ENCODE measurements at places on chromosomes 16 and 17.

GRCh38 chr16:81556715-81557284, 112.2 kb downstream of the CMIP start:
- no peak for DNase-seq

DNA sequence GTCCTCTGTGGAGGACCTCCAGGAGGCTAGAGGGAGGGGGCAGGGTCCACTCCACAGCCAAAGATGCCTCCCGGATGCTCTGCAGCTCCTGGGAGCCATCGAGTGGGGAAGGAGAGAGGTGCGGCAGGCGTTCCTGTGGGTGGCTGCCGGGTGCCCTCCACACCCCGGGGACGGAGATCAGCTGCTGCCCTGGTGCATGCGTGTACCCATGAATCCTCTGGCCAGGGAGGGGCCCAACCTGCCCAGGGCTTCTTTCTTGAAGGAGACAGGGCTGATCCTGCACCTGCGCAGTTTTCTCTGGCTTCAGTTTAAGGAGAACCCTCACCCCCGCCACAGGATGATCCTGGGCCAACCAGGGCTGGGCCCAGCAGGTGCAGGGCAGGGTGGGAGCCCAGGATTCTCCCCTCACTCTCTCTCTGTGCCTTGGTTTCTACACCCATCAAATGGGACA, 33.5 kb upstream of the DOC2B start:
- no peak for DNase-seq

DNA sequence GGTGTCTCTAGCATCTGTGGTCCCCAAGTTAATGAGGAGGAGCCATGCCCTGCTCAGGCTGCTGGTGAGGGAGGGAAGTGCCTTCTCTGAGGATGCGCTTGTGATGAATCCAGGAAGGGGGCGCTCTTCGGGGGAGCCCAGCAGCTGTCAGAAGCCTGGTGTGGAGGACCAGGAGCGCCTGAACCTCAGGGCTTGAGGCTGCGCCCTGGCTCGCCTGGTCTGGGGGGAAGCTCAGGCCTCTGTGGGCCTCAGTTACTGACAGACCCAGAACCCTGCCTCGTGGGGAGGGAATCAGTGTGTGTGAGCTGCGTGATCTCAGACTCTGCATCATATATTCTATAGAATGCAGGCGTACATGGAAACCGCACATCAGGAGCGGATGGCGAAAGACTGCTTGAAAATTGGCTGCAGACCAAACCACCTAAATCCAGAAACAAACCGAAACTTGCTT, 126.1 kb downstream of the SEC14L1 start:
- no peak for DNase-seq

GRCh38 chr17:65910836-65911235, 281.1 kb downstream of the CEP112 start:
- DNase-seq, result no peak

GRCh38 chr16:74954763-74955162, 30.2 kb downstream of the WDR59 start:
- DNase-seq, result no peak

DNA sequence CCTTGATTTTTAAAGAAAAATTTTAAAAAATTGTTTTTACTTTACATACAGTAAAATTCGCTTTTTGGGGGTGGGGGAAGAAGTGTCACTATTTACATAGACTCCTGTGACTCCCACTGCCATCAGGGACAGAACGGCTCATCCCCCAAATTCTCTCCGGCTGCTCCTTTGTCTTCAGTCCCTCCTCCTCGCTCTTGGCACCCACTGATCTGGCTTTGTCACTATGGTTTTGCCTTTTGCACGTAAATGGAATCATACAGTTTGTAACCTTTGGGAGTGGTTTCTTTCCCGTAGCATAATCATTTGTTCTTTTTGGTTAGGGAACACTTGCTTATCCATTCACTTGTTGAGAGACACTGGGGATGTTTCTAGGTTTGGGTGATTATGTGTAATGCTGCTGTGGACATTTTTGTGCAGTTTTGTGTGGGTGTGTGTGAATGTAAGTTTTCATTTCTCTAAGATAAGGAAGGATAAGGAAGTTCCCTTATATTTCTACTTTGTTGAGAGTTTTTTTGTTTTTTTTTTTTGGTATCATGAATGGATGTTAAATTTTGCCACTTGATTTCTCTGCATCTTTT, 27.4 kb downstream of the RAB11FIP4 start:
- DNase-seq, result no peak

- DNase-seq, result no peak
Measured at GRCh38 chr16:27928542-27928941, 135.0 kb downstream of the GSG1L start.

DNA sequence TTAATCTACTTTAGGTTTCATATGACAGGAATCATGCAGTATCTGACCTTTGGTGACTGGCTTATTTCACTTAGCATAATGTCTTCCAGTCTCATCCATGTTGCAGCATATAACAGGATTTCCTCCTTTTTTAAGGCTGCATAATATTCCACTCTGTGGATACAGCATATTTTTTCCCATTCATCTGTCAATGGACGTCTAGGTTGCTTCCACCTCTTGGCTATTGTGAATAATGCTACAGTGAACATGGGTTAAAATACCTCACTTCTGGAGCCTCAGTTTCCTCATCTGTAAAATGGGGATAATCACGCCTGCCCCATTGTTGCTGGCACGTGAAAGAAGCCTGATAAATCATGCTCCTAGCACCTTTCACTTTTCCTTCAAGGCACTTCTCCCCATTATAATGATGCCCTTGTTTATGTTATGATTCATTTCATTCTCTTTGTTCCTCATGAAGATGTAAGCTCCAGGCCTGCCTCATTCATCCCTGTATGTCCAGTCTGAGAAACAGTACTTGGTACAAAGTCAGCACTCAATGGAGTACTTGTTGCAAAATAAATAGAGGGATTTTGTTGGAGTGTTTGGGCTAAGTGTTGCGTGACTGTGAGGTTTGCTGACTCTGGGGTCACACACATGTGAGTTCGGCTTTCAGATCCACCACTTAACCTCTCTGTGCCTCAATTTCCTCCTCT, 59.6 kb downstream of the ABAT start:
- DNase-seq, result no peak

- no peak for DNase-seq
Measured at GRCh38 chr17:9755083-9755482, 36.3 kb downstream of the DHRS7C start.

GRCh38 chr17:6325051-6325450, 109.9 kb downstream of the AIPL1 start:
- no peak for DNase-seq

DNA sequence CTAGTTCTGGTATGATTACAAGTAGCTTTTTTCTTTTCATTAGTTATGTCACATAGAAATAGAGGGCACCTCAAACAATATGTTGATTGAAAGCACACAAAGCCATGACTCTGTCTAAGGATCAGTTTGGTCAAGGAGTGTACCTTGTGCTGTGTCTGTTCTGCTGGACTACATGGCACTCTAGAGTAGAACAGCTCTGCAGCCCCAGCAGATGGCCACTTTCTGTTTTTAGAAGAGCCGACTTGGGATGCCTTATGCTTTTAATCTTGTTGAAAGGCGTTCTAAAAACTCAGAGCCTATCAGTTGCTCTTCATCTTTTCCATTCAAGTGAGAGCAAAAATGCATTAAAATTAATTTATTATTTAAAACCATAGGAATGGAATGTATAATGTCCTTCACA, 49.3 kb upstream of the CA10 start:
- no peak for DNase-seq

DNA sequence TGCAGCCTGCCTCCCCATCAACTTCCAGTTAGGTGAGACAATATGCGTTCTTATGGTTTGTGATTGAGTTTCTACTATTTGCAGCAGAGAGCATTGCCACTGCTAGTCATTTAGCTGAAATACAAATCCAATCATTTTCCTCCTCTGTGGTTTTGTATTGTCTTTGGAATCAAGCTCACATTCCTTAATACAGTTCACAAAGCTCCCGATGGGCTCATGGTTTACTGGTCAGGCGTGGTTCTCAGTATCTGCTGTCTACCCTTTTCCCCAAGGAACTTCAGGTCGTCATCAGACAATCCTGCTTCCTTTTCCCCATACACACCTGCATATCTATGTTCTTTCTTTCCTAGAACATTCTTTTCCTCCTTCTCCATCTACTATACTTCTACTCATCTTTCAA, 69.6 kb upstream of the GAS7 start:
- no peak for DNase-seq

DNA sequence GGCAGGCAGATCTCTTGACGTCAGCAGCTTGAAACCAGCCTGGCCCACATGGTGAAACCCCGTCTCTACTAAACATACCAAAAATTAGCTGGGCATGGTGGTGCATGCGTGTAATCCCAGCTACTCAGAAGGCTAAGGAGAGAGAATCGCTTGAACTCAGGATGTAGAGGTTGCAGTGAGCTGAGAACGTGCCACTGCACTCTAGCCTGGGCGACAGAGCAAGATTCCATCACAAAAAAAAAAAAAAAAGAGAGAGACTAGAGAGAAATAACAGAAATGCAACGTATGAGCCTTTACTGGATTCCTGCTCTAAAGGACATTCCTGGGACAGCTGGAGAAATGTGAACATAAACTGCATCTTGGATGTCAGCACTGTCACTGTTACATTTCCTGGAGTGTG, 10.8 kb downstream of the IFT140 start:
- no peak for DNase-seq

GRCh38 chr17:72306037-72306436, 185.2 kb downstream of the SOX9 start:
- no peak for DNase-seq

DNA sequence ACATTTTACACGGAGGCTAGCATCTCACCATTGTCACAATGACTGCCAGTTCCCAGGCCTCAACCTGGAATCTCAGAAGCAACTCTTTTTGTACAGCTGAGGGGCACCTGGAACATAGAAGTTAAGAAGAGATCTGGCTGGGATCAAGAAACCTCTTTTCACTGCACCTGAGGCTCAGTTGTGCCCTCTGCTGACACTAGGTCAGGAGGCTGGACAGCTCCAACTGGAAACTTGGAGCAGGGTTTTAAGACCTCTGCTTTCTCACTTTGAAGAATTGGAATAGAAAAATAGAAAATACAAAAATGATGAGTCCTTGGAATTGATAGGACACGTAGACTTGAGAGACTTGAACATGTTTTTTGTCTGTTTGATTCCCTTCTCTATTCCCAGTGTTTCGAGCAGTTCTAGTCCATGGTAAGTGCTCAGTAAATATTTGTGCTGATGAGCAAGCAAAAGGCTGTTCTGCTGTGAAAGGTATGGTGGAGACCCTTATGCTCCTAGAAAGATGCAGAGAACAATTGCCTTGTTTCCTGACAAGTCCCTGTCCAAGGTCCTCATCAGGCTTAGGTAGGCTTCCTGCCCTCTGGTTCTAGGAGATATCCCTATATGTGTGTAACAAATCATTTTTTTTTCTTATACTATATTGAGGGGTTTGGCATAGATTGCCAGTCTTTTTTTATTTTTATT, 13.6 kb upstream of the PPM1D start:
- DNase-seq, result no peak

DNA sequence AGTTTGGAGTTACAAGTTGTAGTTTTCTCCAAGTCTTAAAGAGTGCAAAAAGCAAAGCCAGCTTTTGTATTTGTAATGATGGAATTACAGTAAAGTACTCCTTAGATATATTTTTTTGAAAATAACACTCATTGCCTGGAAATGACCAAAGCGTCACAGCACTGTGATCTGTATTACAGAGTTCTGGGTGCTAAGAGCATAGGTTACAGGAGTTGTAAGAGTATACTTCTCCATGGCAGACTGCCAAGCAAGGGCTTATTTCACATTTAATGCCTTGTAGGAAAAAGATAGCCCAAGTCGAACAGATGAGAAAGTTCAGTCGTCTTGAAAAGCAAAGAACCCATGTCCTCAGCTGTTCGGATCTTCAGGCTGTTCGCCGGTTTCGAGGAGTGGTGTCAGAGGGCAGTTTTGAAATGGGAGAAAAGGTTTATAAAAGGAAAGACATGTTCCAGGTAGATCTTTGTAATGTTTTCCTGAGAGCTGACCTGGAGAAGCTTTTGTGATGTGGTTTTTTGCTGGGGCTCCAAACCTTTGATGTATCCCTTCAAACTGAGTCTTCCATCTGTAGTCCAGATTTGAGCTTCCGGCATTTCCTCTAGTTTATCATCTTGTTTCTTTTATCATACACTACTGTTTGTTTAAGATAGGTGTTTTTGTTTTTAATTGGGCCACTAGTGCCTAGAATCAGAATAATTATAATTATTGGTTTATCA, 41.3 kb downstream of the ERCC4 start:
- DNase-seq, result no peak

- no peak for DNase-seq
Measured at GRCh38 chr16:51994597-51994996, 552.3 kb downstream of the TOX3 start.

DNA sequence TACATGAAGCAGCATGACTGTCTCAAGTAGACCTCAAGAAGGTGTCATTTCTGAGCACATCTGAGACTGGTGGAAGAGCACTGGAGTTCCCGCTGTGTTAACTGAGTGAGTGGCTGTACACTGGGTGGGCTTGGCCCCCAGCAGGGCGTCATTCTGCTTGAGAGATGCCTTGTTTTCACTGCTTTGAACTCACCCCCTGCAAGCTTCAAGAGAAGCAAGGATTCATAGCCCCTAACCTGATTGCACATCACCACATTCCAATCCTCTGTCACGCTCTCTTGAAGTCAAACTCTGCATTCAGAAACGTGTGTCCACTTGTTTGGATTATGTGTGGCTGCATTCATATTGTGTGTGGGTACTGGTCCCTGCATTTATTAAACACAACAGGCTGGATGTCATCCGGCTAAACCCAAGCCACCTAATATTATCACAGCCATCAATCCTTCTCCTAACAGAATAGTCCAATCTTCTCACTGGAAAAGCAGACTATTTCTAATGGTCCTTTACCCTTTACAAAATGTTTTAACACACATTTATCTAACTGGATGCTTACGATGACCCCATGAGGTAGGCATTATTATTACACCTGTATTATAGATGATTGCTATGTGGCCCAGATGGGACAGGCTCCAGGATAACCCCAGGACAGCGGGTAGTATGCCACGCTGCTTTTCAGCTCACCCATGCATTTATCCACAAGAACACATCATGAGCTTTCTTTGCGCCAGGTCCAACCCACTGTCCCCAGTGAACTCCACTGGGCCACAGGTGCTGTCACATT, 76.3 kb downstream of the USP31 start:
- no peak for DNase-seq

- no peak for DNase-seq
Measured at GRCh38 chr17:75289832-75290337, 652 bp upstream of the SLC25A19 start.

DNA sequence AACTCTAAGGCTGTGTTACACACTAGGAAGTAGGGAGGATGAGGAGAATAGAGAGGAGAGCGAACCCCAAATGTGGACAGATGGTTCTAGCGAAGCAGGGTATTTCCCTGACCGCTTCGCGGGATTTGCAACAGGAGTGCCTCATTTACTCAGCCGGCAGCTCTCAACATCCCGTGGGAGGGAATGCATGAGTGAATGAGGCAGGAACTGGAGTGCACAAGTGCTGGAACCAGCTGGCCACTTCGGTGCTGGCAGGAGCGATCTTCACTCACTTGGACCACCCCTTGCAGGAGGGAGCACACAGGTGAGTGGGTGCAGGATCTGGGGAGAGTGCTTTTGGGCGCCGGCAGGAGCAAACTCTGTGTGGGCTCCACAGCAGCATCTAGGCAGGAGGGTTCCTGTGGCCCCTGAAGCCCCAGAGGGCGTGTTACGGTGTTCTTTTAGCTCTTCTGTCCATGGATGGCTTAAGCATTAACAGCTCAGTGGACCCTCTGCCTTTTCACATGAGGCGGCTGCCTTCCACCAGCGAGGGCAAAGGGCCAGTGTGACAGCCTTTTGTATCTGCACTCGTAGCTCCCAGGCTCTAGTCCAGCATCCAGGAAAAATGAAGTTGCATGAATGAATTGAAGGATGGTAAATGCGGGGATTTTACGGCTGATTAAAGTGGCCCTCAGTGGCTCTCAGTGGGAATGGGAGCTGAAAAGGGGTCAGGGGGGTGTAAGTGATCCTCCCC, 17.4 kb upstream of the ZNHIT3 start:
- no peak for DNase-seq

Measured in SJSA1 (cell line).